ENCODE measurements at places on chromosomes 5 and 9.

DNA sequence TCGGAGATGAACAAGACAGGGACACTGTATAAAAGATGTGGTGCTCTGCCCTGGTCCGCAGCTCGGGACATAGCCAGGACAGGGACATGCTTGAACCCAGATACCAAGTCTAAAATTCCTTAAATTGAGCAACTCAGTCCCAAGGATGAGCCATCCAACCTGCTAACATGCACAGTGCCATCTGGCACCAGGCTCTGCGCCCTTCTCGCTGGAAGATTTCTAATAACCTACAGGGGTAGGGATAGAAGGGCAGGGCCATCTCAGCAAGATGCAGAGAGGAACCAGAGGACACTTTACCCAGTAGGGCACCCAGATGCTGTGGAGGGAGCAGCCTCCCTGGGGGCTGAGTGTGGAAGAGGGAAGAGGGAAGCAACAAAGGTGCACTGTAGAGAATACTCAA, 60.1 kb downstream of the SEMA4D start:
- no peak overlapping the region for H3K4me3 ChIP-seq
- no peaks in the 10 kb centered on the region for H3K27me3 ChIP-seq
- H3K27ac ChIP-seq: no peak overlapping the region
- no peak for DNase-seq

DNA sequence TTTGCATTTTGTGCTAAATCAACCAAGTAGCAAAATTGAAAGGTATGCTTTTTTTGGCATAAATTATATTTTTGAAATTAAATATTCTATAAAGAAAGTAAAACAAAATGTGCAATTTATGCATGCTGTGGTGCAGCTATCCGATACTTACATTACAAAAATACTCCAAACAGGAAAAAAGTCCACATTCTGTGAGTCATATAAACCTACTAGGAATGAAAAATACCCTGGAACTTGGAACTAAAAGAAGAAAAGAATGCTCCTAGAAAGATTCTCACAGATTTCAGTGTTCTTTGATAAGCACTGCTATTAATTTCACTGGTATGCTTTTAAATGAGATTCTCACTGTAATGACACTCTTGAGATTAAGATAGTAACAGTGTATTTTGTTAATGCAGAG, 92.6 kb downstream of the OSMR start:
- H3K27me3 ChIP-seq: no peaks in the 10 kb centered on the region
- H3K36me3 ChIP-seq: peaks cover 2% of the 10 kb centered on the region
- no peak overlapping the region for H3K4me3 ChIP-seq

- no peaks in the 10 kb centered on the region for H3K4me1 ChIP-seq
- no peak overlapping the region for H3K4me3 ChIP-seq
- no peak for DNase-seq
- no peak overlapping the region for H3K27ac ChIP-seq
These were observed 348.7 kb downstream of the CDH12 start for GRCh38 chr5:22504411-22504810.

- no peak overlapping the region for H3K4me3 ChIP-seq
- H3K4me1 ChIP-seq: peaks cover 33% of the 10 kb centered on the region
- no peak overlapping the region for H3K27ac ChIP-seq
These were observed 61.6 kb upstream of the SPRY4 start for GRCh38 chr5:142386137-142387023.

GRCh38 chr9:12425878-12426864, 267.0 kb upstream of the TYRP1 start:
- H3K27me3 ChIP-seq: no peaks in the 10 kb centered on the region
- H3K4me1 ChIP-seq: no peaks in the 10 kb centered on the region
- H3K36me3 ChIP-seq: no peaks in the 10 kb centered on the region
- H3K27ac ChIP-seq: no peak overlapping the region
- peak; percentile 14 for DNase-seq

DNA sequence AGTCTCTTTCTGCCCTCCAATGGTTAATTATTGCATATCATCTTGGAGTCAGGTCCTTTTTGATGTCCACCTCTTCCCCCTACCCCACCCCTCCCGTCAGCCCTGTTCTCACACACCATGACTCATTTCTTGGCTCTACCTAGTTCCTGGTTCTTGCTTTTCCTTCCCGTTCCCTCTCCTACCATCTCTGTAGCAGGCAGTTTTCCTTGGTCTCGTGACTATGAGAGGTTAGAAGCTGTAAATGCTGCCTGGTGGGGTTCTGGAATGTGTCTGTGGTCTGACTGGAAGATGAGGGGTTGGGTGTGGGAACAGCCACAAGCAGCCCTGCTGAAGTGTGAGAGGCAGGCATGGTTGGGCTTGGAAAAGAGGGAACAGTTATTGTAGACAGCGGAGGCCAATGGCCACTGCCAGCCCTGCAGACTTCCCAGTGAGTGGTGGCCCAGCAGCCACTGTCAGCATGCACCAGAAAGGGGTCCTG, 18.2 kb downstream of the SLC22A5 start:
- H3K27me3 ChIP-seq: peaks cover 5% of the 10 kb centered on the region
- no peak overlapping the region for H3K27ac ChIP-seq
- no peak overlapping the region for H3K4me3 ChIP-seq
- DNase-seq: no peak

DNA sequence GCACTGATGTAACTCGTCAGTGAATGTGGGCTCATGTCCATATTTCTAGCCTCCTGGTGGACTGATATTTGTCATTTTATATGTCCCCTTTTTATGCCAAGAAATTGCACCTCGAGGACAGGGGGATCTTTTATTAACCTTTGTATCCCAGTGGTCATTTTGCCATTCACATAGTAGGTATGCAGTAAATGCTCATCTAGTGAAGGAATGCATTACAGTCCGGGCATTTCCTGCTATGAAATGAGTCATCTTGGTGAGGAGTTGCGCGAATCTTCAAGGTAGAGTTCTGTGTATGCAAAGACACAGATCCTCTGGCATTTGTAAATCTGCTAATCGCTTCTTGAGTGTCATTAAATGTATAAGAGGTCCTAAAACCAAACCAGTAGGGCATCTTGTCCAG, 755.5 kb upstream of the ADAMTS16 start:
- DNase-seq: no peak
- H3K4me1 ChIP-seq: no peaks in the 10 kb centered on the region
- no peak overlapping the region for H3K27ac ChIP-seq
- H3K4me3 ChIP-seq: no peak overlapping the region

DNA sequence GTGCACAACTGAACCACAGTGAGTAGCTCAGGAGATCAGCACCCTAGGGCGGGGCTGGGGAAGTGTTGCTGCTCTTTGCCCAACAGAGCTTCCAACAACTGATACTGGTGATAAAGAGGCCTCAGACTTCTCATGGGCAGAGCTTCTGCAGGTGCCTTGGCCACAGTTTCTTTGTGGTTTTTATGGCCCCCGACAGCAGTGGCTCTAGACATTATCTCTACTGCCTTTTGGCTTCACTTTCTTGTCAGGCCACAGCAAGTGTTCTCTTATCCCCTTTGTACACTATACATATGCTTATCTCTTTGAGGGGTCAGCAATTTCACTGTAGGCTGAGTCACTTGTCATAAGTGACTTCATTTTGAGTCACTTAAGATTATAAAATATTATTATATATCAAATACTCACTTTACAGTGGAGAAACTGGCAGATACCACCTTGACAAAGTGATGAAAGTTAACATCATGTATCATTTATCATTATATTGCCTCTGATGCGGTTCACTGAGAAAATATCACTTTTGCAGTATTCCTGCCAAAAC, 90.9 kb upstream of the COX7C start:
- no peaks in the 10 kb centered on the region for H3K36me3 ChIP-seq
- no peak for DNase-seq
- H3K4me1 ChIP-seq: no peaks in the 10 kb centered on the region

- peaks cover 93% of the 10 kb centered on the region for H3K36me3 ChIP-seq
- no peak for DNase-seq
- no peaks in the 10 kb centered on the region for H3K27me3 ChIP-seq
- H3K27ac ChIP-seq: no peak overlapping the region
- H3K4me3 ChIP-seq: no peak overlapping the region
These were observed 152.9 kb downstream of the NIPBL start for GRCh38 chr5:37029436-37029835.

DNA sequence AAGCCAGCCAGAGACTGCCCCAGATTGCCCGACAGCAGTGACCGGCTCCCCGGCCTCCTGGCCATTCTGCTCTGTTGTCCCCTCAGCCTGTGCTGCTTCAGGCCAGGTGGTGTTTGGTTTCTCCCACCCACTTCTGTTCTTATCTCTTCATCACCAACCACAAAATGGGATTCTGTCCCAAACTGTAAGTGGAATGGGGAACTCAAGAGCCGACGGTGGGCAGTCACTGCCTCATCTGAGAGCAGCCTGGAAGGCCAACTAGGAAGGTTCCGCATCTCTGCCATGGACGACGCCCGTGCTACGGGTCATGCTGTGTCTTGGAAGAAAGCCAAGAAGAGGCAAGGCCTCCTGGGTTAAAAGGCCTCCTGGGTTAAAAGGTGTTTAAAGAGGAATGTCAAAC, 219.0 kb upstream of the PIK3R1 start:
- H3K4me3 ChIP-seq: no peak overlapping the region
- no peaks in the 10 kb centered on the region for H3K27me3 ChIP-seq
- DNase-seq: no peak
- H3K4me1 ChIP-seq: no peaks in the 10 kb centered on the region
- H3K27ac ChIP-seq: no peak overlapping the region

DNA sequence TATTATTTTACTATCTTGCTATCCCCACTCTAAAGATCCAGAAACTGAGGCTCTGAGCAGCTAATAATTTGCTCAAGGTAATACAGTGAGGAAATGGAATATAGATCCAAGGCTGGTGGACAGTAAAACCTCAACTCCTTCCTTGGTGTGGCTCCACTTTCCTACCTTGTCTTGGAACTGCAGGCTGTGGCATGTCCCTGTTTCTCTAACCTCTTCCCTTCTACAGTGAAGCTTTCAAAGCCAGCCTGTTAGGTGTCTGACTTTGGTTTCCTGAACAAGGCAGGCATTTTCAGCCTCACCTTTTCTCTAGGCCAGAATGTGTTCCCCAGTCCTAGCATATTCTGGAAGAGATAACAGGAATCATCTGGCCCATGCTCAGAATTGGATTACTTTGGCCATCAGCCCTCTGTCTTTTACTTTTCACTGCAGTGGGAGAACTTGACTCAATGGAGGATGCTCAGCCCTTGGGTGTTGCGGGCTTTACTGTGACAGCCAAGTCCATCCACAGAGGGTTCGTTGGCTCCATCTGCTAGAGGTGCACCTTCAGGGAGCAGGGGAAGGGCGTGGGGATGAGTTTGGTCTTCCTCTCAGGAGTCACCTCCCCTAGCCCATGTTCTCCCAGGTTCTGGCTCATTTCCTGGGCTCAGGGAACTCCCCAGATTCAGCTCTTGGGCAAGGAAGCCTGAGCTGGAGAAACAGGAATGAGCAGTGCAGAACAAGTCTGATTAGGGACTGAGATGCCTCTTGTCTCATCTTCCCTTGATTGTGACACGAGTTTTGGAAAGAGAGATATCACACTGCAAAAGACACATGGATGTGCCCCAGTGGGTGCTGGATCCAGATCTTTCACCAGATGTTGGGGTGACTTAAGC, 1.1 kb downstream of the NIPAL4 start:
- H3K4me3 ChIP-seq: no peak overlapping the region
- H3K36me3 ChIP-seq: no peaks in the 10 kb centered on the region
- H3K27me3 ChIP-seq: peaks cover 32% of the 10 kb centered on the region
- no peak overlapping the region for H3K27ac ChIP-seq
- DNase-seq: no peak

- no peaks in the 10 kb centered on the region for H3K27me3 ChIP-seq
- no peak overlapping the region for H3K4me3 ChIP-seq
- DNase-seq: no peak
- H3K36me3 ChIP-seq: peaks cover 3% of the 10 kb centered on the region
- H3K4me1 ChIP-seq: peaks cover 2% of the 10 kb centered on the region
- no peak overlapping the region for H3K27ac ChIP-seq
These were observed 19.4 kb downstream of the AMBP start for GRCh38 chr9:114058688-114059046.

DNA sequence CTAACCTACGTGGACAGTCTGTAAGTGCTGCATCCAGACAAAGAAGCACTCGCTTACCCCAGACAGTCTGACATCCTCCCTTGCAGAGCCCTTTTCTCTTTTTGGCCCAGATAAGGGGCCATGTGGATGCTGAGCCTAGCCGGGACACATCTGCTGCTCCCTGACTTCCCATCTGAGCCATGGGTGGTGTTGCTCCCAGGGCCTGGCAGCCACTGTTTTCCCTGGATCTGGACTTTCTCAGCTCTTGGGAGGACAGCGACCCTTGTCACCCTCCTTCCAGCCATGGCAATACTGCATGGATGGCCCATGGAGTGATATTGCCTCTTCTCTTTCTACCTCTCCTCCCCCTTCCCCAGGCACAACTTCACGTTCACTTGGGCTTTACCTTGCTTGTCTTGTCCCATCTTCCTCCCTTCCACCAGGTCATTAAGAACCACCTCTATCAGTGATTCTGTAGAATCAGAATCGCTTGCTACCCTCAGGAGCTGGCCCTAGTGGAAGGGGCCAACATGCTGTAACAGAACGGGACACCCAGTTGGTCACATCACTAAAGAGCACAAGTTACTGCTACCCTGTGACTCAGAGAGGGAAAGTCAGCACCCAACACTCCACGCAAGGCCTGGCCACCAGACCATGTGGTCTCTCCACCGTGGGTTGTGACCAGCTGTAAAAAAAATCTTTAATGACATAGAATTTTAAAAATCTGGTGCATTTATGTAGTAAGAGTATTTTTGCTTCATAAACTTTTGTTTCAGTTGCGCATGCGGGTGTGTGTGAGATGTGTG, 4.4 kb downstream of the NEURL1B start:
- H3K27me3 ChIP-seq: peaks cover under 1% of the 10 kb centered on the region
- DNase-seq: no peak
- no peaks in the 10 kb centered on the region for H3K36me3 ChIP-seq
- no peak overlapping the region for H3K27ac ChIP-seq
- no peak overlapping the region for H3K4me3 ChIP-seq

DNA sequence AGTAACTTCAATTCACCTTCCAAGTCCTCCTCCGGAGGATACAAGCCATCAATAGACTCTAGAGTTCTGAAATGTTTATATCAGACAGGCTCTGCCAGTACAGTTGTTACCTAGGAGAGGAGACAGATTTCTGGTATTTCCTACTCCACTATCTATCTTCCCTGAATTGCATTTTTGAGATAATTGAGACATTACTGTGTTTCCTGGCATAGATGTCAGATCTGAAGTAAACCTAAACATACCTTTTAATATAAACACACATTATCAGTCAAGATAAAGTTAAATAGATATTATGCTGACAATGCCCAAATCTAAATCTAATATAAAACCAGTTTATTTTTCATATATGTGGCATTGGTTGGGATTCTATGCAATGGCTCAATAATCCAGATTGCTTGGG, 8.2 kb upstream of the TYRP1 start:
- H3K36me3 ChIP-seq: no peaks in the 10 kb centered on the region
- no peak for DNase-seq
- no peaks in the 10 kb centered on the region for H3K27me3 ChIP-seq
- H3K4me1 ChIP-seq: no peaks in the 10 kb centered on the region
- no peak overlapping the region for H3K27ac ChIP-seq

GRCh38 chr9:16252616-16253015, 617.9 kb downstream of the BNC2 start:
- H3K4me1 ChIP-seq: peaks cover 16% of the 10 kb centered on the region
- H3K36me3 ChIP-seq: no peaks in the 10 kb centered on the region
- H3K4me3 ChIP-seq: no peak overlapping the region
- no peak overlapping the region for H3K27ac ChIP-seq

GRCh38 chr9:77987081-77987656, 44.4 kb downstream of the GNAQ start:
- no peaks in the 10 kb centered on the region for H3K27me3 ChIP-seq
- H3K36me3 ChIP-seq: peaks cover 24% of the 10 kb centered on the region
- no peak for DNase-seq
- H3K4me3 ChIP-seq: no peak overlapping the region
